ENCODE measurements at places on chromosomes 13 and 19.

- no peak for DNase-seq
Observed at GRCh38 chr19:40601134-40601974, at the start of gene LTBP4. Gene LTBP4 (plus strand): TSS chr19:40601369. CDS start chr19:40601388, 19 bp downstream.

DNA sequence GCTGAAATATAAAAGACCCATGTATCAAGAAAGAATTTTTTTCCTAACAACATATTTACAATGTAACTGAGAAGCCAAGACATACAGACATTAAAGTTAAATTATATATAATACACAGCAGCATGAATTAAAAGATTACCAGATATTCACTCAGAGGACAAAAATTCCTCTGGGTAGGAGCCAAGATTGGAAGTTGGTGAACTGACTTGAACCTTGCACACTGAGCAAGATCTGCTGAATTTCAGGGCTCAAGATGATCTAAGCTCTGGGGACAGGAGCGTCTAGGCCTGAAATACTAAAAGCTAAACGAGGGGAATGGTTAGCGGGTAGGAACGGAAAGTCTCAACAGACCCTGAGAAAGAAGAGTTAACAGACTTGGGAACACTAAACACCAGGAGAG is 8.5 kb downstream of the FOXO1 start:
- DNase-seq, result no peak

DNA sequence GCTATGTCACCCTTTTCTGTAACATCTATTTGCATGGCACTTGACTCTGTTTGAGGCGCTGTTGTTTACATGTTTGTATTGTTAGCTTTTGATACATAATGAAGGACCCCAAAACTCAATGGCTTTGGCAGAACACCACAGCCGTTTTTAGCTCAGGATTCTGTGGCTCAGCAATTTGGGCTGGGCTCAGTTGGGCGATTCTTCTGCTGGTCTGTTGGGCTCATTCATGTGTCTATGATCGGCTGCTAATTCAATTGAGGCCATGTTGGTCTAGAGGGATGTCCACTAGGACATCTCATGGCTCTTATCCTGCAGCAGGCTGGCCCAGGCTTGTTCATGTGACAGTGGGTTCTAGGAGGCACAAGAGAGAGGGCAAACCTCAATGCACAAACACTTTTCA is 33.9 kb downstream of the VSTM2B start:
- DNase-seq, result no peak

DNA sequence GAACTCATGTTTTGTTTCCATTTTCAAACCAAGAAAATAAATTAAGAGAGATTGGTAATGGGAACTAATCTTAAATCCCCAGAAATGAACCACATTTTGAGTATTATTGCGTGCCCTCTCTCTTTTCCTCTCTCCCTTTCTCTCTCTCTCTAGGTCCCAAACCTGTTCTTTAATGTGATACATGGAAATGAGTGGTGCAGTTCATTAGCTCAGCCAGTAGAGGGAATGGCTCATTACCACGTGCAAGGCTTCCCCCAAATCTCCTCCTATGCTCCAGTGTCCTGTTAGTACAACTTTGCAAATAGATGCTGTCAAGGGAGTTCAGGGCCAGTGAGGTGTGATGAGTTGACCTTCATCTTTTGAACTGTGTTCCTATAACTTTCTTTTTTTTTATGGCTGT is 178.4 kb downstream of the FGF9 start:
- DNase-seq, result no peak

DNA sequence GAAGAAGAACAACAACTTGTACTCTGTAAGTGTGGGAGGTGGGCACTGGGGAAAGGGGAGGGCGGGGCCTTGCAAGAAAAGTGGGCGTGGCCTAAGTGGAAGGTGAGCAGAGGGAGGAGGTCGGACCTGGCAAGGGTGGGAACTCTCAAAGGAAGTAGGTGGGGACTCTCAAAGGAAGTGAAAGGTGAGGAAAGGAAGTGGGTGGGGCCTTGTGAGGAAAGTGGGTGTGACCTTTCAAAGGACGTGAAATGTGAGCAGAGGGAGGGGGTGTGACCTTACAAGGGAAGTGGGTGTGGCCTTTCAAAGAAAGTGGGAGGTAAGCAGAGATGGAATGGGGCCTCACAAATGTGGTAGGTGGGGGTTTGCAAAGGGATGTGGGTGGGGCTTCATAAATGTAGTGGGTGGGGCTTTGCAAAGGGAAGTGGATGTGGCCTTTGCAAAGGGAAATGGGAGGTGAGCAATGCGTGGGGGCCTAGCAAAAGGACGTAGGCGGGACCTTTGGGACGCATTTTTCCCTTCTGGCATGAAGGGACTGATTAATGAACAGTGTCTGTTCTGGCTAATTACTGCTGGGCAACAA is 25.9 kb downstream of the ACSBG2 start:
- DNase-seq, result no peak

All from NCI-H2029 treated with DMSO at 0.1 percent for 48 hours (cell line).